ENCODE measurements at places on chromosomes 4 and X.

GRCh38 chr4:142248946-142249345 lies 597.2 kb downstream of the INPP4B start:
- no peak for DNase-seq

- no peak for DNase-seq
Observed at GRCh38 chr4:37885496-37885895, 5.4 kb upstream of the TBC1D1 start.

- DNase-seq = no peak
Observed at GRCh38 chr4:3682236-3683076, 83.7 kb upstream of the ADRA2C start.

DNA sequence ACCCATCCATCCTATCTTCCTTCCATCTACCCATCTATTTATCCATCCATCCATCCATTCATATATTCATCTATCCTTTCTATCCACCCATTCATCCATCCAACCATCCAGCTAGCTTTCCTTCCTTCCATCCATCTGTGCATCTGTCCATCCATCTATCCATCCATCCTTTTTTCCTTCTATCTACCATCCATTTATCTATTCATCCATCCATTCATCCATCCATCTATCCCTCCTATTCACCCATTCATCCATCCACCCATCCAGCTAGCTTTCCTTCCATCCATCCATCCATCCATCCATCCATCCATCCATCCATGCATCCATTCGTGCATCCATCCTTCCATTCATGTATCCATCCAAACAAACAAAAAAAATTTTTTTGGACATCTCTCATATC lies 118.8 kb downstream of the PSAPL1 start:
- DNase-seq = no peak

GRCh38 chrX:64850371-64851082 lies 125.7 kb downstream of the ZC4H2 start:
- DNase-seq = no peak

DNA sequence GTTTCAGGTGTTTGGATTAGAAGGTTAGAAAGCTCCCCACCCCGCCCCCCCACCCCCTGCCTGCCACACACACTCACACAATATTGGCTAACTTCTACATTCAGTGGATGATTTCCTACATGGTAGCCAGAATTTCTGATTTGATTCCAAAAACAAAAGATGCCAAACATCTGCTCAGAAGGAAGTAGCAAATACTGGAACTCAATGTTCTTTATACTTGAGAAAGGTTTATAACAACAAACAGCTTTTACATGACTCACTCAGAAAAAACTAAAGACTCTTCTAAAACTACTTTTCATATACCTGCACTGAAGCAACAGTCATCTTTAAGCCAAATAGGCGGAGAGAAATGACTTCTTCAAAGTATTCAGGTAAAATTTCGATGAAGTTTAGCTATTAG lies 750.5 kb upstream of the POU3F4 start:
- no peak for DNase-seq

DNA sequence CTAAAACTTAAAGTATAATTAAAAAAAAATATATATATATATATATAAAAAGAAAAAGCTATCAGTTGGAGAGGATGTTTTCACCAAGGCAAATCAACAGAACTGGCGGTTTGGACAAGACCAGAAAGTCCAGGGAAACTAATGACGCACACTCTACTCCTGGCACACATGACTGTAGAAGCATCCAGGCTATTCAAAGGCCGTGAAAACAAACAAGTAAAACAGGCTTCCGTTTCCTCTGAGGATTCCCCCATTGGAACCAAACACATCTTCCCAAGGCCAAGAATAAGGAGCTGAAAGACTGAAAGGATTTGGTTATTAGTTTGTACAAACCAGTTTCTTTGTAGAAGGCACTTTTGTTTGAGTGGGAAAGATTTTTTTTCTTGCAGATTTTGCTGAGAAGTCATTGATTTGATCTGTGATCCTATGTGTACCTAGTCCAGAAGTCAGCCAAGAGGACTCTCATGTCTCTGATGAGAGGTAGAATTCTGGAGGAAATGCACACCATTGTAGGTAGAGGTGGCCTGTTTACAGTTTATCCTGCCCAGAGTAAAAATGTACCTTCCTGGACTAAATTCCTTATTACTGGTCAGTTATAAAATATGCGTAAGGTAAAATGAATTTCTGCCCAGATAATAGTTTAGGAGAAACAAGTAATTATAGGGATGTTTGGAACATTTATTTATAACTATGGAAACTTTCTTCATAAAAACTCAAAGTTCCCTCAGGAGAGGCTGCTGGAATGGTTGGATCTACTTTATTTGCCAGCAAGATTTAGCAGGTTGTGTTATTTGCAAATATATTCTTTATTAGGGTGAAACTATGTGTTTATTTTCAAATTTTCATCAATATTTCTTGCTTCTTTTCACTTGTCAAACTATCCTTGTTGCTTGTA lies 66.5 kb downstream of the DMP1 start:
- no peak for DNase-seq

DNA sequence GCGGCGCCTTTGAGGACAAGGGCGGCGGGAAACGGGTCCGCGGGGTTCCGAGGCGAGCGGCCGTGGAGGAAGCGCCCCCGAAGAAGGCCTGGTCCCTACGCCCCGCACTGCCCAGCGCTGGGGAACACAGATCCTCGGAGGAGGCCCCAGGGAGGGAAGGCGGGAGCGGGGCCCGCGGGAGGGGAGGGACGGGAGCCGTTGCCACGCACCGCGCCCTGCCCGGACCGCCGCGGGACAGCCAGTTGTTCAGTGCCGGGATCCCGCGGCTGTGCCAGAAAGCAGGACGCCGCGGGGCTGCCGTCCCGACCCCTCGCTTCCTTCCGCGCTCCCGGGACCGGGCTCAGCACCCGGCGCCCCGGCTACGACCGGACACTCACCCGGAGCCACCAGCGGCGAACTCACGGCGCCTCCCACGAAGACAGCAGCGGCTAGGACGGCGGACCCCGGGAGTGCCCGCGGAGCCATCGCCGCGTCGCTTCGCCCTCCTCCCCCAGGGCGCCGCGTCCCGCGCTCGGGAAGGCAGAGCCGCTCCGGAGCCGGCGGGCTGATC lies 278 bp downstream of the RELL1 start:
- DNase-seq = no peak

GRCh38 chr4:47198791-47199190 lies 167.4 kb downstream of the GABRB1 start:
- no peak for DNase-seq

DNA sequence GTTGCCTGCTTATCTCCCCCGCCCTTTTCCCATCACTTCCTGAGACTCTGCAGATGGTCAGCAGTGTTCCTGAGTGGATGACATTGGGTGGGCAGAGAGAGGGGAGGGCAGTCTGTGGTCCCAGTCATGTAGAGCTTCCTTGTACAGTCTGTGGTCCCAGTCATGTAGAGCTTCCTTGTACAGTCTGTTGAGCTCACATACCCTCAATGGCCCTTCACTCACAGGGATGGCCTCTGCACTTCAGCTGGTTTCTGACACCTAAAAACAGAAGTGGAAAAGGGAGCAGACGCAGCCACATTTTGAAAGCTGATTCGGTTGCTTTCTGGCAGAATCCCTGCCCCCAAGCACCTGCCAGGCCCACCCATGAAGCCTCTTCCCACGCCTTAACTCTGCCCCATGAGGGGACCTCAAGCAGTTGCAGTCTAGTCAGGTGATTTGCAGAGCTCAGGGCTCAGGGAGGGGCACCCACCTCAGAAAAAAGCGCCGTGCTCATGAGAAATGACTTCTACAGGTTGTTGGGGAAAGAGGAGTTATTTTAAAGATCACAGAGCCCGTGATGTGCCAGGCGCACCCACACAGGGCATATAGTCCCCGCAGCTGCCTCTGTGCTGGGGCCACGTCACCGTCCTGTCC lies 3.6 kb upstream of the TMEM271 start:
- DNase-seq = no peak

GRCh38 chr4:113869743-113870375 lies 108.3 kb upstream of the CAMK2D start:
- DNase-seq = peak; percentile 64

GRCh38 chrX:45743081-45743533 lies 542.4 kb upstream of the DIPK2B start:
- no peak for DNase-seq

- no peak for DNase-seq
Observed at GRCh38 chrX:68533656-68534055, 34.8 kb downstream of the YIPF6 start.

DNA sequence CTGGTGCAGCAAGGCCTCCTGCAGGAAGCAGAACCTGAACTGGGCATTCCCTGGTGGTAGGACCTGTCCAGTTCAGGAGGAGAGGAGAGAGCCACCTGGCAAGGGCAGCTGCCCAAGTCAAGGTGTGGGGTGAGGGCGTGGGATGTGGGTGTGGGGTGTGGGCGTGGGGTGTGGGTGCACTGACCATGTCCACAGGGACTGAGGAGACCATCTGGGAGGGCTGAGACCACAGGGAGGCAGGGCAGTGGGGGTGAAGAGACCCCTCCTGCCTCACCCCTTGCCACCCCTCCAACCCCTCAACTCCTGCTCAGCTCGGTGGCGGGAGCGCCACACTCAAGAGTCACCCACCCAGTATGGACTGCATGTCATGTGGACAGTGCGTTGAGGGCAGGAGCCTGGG lies 117.9 kb downstream of the CPZ start:
- DNase-seq = no peak

- DNase-seq = no peak
Observed at GRCh38 chr4:140102421-140102820, 51.6 kb downstream of the MAML3 start.

- DNase-seq = no peak
Observed at GRCh38 chr4:25811374-25811690, 51.5 kb downstream of the SEL1L3 start.

DNA sequence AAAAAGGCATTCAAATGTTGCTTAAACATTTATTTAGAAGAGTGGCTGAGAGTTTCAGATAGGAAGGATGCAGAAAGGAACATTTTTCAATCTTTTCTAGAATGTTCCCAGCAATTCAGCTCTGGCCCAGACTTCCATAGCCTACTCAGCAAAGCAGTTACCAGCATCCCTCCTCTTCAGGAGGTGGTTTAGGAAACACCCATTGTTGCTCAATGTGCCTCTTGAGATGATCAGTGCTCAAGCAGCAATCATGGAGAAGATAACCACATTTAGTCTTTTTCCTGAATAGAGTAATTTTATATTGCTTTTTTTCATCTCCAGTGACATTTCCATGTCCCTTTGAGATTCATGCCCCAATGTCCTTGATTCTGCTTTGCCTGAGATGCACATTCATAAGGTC lies 328.7 kb upstream of the PPARGC1A start:
- no peak for DNase-seq

- DNase-seq = no peak
Observed at GRCh38 chr4:95249426-95250021, 299.2 kb downstream of the UNC5C start.

DNA sequence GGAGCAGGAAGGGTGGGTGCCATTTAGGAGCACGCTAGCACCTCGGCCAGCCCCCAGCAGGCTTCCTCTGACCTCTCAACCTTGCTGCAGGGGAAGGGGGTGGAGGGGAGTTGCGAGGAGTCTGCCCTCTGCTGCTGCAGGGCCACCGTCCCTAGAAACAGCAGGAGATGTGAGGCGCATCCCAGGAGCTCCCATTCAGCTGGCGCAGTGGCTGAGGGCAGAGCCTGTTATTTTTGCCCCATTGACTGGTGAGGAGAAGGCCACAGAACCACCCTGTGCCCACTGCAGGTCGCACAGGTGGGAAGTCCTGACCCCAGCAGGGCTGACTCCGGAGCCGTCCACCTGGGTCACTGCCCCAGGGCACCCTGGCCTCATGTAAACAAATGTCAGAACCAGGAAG lies 8.0 kb downstream of the PDE6B start:
- no peak for DNase-seq

GRCh38 chr4:140680686-140681085 lies 75.5 kb downstream of the TBC1D9 start:
- no peak for DNase-seq

DNA sequence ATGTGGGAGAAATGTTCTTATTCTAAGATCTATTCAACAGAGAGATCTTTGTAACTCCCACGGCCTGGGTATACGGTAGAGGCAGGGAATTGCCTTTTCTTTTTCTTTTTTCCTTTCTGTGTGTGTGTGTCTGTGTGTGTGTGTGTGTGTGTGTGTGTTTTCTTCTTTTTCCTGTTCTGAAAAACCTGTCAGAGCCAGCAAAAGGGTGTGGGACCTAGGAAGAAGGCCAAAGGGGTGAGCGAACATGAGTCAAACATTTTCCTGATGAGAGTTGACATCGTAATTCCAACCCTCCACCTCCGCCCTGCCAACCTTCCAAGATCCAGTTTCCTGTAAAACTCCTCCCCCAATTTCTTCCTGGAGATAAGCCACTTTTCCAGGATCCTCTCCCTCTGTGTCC lies 2.8 kb upstream of the CHIC2 start:
- DNase-seq = no peak

DNA sequence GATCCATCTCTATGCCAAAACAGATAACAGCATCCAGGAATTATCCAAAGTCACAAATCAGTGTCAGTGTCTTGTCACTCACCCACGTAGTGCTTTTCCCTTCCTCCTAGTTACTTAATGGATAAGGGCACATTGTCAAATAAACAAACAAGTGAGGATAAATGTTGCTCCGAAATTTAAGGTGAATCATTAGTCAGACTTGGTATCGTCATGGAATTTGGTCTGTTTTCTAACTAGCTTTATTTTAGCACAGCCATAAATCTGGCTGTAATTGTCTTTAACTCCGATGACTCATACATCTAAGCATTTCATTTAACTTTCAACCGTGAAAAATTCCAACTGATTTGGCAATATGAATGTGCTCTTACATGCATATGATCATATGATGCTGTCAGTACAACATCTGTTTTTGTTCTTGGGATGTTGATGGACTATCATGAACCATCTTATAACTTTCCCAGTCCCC lies 83.3 kb downstream of the SNCA start:
- DNase-seq = no peak

- DNase-seq = peak; percentile 69
Observed at GRCh38 chrX:11533199-11533651, 132.5 kb downstream of the ARHGAP6 start.

GRCh38 chr4:95268819-95269565 lies 279.8 kb downstream of the UNC5C start:
- DNase-seq = no peak

DNA sequence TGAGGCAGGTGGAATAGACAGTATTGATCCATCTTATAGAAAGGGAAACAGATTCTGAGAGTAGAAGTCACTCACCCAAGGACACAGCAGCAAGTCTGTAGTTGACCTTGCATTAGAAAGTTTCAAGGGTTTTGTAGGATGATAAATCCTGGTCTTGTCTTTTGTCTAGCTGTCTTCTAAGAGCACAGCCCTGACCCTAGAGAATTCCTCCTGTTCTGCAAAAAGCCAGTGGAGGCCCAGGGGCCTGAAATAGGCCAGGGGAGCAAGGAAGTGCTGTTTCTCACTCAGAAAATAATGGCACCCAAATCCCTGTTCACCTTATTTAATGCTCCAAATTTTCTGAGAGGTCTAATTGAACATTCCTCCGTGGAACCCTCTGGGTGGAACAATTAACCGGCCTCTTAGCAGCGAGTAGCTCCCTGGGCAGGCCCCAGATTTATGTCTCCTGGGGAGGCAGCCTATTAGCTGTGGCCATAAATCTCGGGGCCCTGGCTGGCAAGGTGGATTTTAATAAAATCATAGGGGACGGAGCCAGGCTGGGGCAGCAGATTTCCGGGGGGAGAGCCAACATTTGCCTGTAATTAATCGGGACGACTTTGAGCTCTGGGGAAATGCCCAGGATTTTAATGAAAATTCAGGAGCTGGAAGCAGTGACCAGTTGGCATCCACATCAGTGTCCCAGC lies 49.2 kb upstream of the MSX1 start:
- DNase-seq = no peak
